ENCODE measurements at places on chromosomes 2 and 18.

GRCh38 chr2:160332318-160332717 lies 132.2 kb upstream of the ITGB6 start:
- no peak for DNase-seq

DNA sequence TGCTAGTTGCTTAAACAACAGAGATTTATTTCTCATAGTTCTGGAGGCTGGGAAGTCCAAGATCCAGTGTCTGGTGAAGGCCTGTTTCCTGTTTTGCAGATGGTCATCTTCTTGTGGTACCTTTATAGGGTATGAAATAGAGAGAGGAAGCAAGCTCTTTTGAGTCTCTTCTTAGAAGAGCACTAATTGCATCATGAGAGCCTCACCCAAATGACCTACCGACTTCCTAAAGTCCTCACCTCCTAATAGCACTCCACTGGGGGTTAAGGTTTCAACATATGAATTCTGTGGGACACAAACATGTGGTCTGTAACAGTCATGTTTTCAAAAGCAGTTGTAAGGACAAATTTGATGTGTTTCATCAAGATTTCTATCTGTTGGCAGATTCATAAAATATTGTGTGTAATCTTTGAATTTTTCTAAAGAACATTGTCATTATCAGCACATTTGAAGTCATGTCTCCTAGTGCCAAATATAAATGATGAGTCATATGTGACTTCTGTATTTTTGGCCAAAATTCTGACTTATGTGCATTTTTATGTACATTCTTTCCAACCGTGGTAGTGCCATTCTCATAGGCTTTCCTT lies 45.3 kb downstream of the CD28 start:
- no peak for DNase-seq

- no peak for DNase-seq
Measured at GRCh38 chr2:97914691-97915213, 81.0 kb downstream of the TMEM131 start.

DNA sequence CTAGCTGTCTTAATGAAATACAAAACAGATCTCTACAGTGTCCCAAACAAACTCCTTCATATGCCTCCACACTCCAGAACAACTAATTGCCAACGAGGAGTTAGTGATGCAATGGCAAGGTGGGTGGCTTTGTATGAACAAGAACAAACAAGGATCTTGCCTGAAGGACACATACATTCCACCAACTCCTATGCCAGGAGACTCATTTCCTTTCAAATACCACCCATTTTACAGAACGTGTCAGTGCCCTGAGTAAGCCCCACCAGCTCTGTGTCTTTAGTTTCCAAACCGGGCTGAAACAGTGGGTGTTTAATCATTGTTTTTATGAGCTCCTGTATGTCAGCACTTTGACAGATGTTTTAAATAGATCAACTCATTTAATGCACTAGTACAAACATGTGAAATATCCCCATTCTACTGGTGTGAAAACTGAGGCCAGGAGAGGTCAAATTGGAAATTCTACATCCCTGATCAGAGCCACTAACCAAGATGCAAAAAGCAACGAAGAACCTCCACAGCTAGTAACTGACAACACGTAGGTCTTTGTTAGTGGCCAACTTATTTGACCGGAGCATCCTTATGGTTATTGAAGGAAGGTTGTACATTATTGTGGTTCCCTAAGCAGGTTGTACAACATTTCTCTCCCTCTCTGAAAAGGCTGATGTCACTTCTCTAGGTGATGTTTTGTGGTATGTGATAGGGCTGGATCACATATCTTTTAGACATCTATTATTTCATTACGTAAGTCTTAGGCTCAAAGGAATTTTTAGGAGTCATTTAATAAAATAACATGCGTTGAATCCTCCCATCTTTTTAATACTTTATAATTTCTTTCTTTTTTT lies 534.9 kb upstream of the TNP1 start:
- no peak for DNase-seq

DNA sequence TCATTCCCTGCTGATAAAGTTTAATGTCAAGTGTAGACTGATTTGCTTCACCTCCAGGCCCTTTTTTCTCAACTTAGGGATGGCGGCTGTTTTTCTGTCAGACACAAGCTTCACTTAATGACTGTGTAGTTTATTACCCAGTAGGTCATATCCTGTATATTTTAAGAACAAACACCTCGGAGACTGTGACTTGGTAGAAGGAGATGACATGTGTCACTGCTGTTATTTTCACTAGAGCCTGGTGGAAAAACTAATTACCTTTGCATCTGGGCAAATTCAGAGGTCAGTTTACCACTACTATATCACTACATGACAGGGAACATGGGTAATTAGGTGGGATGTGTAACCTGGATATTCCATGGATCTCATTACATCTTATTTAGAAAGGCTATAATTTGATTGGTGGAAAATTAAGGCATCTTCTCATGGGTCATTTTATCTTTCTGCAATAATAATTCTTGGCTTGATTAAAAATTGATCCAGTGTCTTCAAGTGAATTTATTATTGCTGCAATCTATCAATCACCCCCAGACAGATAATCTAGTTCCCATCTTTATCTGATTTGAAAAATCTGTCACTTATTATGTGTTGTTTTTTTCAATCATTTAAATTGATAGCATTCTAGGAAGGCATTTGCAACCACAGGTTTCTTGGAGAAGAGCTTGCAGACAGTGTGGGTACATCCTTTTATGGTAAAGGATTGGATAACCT lies 353.8 kb upstream of the SPRED2 start:
- DNase-seq = no peak

GRCh38 chr2:235320326-235320725 lies 173.5 kb upstream of the AGAP1 start:
- no peak for DNase-seq

DNA sequence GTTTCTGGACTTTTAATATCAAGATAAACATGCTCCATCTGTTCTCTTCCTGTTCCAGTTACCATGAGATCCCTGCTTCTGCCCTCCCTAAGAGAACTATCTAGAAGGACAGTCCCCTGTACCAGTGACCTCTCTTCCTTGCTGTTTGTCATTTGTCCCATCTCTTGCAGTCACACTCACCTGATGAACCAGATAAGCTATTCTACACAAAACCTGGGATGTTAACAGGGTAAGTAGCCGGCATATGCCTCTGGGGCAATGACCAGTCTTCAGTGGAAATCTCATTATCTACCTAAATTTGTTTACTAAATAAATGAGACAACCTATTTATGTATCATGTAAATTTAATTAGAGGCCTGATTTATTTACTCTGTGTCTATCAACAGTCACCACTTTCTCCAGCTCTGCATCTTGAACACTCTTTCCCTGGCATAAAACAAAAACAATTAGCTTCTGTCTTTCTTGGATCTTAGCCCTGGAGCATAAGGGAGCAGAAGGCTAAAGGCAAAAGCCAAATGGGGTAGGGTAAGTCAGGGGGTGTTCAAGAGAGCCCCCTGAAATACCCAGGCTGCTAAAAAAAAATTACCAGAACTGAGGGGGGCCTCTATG lies 337.7 kb downstream of the ALK start:
- no peak for DNase-seq

DNA sequence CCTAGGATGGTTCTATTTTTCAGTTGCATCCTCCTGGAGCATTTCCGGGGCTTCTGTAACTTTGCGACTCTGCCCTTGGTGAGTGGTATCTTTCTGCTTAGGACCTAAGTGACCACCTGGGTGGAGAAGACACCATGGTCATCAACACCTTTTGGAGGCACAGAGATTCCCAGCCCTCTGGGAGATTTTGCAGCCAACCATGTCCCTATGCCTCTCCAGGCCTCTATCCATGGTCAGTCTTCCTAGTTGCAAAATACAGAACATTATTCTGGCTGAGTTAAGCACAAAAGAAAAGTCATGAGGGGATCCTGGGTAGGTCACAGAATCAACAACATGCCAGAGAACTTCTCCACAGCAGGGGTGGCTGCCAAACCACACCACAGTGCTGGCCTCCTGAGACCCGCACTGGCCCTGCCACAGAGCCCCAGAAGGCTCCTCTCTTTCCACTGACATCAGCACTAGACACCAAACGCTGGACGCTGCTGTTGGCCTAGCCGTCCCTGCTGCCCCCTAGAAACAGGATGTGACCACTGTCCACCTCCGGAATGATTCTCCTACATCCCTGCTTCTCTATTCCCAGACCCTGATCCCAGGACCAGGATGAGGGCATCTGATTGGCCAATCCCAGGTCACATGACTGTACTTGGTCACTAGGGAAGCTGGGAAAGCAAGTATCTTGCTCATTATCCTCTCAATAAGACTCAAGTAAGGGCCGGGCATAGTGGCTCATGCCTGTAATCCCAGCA lies 47.7 kb downstream of the SMAD7 start:
- no peak for DNase-seq

GRCh38 chr2:45612731-45613130 lies 1.7 kb upstream of the SRBD1 start:
- DNase-seq = no peak

- DNase-seq = no peak
Measured at GRCh38 chr18:23337599-23338444, 115.3 kb upstream of the RIOK3 start.

- DNase-seq = no peak
Measured at GRCh38 chr2:79327460-79327859, 167.9 kb upstream of the REG3A start.
